Fibroblast of mammary gland (primary cell): ENCODE measurements at places on chromosomes 5 and 9.

- DNase-seq = no peak
Measured at GRCh38 chr9:69090946-69091345, 55.4 kb downstream of the FXN start.

- DNase-seq = peak; percentile 5
Measured at GRCh38 chr5:37247036-37247435, 2.1 kb downstream of the CPLANE1 start.

- DNase-seq = no peak
Measured at GRCh38 chr5:76953551-76954382, 922 bp downstream of the CRHBP start.

DNA sequence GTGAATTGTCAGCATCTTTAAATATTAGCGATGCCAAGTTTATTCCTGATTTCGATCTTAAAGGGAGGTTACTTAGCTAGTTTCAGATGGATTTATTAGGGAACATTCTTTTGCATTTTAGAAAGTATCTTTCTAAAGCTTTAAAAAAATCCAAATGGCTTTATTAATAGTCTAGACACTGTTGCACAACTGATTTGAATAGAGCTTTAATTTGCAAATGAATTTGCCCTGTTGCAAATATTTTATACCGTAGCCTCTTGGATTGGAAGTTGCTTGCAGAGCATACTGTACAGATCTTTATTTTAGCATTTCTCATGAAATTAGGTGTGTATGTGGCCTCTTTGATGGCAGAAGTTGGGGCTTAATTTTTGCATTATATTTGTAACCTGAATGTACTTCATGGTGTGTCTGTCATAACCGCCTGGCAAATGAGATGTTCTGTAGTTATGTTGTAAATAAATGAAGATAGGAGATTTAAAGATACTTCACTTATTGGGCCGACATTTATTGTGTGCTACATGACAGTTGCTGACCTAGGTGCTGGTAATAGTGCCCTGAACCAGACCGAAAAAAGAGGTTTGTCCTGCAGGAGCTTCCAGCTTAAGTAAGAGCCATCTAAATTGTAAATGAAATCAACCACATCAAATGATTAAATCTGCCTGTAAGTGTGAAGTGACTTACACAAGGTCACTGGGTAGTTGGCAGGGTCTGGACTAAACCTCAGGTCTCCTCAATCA, 1.8 kb downstream of the TCERG1 start:
- no peak for DNase-seq

DNA sequence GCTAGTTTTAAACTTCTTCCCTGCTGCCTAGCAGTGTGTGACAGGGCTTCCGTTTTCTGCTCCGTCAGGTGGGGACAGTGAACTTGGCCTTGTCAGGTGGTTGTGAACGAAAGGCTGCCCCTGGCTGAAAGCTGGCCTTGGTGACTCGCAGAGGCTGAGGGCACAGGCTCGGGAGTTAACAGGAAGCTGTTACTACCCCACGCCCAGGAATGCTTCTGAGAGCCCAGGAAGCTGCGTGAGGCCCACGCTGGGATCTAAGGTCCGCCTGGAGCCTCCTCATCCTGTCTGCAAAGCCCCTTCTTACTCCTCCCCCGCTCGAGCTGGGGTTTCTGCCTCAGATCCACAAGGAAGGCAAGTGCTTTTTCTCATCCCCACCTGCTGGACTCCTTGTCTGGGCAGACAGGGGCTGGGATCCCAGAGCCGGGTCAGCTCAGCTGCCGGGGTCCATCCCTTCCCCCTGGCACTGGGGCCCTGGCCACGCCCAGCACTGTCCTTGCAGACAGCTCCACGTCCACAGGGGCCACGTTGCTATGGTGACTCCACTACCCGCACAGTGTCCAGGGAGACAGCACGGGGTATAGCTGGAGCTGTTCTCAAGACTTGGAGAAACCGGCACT, 124.7 kb upstream of the TBC1D2 start:
- DNase-seq = peak; percentile 50

DNA sequence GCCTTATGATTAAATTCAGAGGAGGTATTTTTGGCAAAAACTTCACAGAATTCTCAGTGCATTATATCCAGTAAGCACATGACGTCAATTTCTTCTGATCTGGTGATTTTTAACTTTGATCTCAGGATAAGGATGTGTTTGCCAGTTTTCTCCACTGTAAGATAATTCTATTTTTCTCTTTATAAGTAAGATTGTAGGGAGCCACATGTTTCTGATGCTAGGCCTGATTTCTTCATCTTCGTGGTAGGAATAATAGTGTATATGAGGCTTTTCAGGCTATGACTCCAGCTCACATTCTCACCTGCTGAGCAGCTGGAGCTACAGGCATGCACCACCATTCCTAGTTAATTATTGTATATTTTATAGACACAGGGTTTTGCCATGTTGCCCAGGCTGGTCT, 32.1 kb upstream of the LMNB1 start:
- DNase-seq = no peak

DNA sequence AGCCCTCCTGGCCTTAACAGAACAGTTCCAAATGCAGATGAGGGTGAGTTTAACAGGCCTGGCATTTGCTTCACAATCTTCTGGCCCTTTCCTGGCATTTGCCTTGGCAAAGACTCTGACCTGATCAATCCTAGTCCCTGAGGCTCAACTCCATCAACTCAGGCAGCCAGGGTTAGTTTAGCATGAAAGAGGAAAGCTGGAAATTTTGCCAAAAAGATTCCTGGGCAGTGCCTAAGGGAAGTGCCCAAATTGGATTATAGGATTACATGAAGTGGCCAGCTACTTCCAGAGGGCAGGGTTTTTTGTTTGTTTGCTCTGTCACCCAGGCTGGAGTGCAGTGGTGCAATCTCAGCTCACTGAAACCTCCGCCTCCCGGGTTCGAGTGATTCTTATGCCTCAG, 36.8 kb downstream of the PCDHAC2 start:
- no peak for DNase-seq

GRCh38 chr9:108473209-108474112, 382.3 kb downstream of the ACTL7B start:
- peak; percentile 91 for DNase-seq

DNA sequence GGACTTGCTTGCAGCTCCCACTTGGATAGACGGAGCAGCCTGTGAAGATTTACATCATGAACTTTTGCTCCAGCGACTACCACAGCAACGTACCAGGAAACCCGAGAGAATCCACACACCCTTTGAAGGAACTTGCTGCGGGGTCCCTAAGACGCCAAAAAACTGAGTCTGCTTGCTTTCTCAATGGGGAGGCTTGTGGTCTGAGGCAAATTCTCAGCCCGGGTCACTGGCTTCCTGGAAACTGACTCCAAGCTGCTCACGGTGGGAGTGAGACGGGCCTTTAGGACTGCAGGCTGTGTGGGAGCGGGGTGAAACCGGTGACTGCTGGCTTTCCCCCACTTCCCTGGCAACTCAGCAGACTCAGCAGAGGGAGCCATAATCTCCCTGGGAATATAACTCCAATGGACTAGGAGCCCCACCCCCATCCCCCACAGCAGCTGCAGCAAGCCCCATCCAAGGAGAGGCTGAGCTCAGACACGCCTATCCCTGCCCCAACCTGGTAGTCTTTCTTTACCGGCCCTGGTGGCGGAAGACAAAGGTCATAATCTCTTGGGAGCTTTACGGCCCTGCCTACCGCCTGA, 466.0 kb downstream of the CAAP1 start:
- DNase-seq = no peak

DNA sequence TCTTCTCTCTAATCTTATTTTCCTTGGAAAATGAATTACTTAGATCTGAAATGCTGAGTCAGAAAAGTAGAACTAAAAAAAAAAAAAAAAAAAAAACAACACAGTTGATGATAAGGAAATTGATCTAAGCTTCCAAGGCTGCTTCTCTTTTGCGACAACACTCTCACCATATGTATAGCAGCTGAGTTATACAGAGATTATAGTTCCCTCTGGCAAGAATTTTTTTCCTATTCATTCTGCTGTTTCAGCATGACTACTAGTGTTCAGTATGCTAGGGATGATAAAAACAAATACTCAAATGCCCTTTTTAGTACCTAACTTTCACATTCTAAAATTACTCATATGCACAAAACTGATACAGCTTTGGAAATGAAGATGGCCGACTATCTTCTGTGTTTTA, 267.3 kb downstream of the MLLT3 start:
- DNase-seq = peak; percentile 84

DNA sequence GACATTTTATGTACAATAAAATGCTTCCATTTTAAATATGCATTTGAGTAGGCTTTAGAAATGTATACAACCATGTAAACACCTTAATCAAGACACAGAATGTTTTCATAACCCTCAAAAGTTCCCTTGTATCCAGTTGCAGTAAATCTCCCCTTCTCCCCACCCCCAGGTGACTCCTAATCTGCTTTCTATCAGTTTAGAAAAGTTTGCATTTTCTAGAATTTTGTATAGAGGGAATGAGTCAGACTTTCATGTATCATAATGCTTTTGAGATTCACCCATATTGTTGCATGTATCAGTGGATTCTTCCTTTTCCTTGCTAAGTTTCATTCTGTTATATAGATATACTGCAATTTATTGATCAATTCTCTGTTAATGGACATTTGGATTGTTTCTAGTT, 17.7 kb upstream of the ZBED3 start:
- DNase-seq = no peak

- DNase-seq = peak; percentile 19
Measured at GRCh38 chr9:101705135-101705661, 33.2 kb downstream of the GRIN3A start.
